ENCODE measurements at places on chromosomes 7 and 10.

DNA sequence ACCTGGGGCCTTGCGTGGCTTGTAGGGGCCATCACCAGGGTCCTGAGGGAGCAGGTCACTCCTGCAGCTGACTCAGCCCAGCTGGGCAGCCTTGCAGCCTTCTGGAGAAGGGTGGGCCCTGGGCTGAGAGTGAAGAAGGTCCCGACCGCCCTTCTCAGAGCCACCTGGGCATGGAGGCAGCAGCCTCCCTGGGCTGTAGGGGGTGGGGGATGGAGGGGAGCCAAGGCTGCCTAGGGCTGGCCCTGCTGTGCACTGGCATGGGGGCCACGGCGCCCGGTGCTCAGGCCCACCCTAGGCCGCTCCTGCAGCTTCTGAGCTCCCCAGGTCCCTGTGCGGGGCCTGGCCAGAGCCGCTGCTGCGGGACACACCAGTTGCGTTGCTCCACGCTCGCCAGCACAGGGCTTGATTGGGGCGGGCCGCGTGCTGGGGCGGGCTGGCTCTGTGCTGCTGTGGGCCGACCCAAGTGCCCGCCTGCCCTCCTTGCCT, 63.6 kb upstream of the NKX6-2 start:
- DNase-seq = no peak

GRCh38 chr10:23614483-23614882, 175.6 kb downstream of the OTUD1 start:
- DNase-seq = no peak

GRCh38 chr7:78516450-78516849, 717.9 kb downstream of the PHTF2 start:
- no peak for DNase-seq

- DNase-seq = no peak
Measured at GRCh38 chr10:130080461-130080814, 30.2 kb downstream of the C10orf143 start.

- DNase-seq = no peak
Measured at GRCh38 chr7:92831716-92832533, 4.4 kb downstream of the CDK6 start.

- no peak for DNase-seq
Measured at GRCh38 chr10:43958964-43959363, 310.3 kb upstream of the ZNF32 start.

GRCh38 chr7:74181821-74182220, 7.7 kb downstream of the EIF4H start:
- DNase-seq = no peak

DNA sequence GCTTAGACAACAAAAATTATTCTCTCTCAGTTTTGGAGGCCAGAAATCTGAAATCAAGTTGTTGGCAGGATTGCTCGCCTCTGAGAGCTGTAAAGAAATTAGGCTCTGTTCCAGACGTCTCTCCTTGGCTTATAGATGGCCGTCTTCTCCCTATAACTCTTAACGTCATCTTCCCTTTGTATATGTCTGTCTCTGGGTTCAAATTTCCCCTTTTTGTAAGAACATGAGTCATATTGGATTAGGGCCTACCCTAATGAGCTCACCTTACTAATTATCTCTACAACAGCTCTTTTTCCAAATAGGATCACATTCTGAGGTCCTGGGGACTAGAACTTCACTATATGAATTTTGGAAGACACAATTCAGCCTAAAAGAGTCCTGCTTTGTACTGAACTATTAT, 22.4 kb downstream of the GALNTL5 start:
- DNase-seq = no peak

DNA sequence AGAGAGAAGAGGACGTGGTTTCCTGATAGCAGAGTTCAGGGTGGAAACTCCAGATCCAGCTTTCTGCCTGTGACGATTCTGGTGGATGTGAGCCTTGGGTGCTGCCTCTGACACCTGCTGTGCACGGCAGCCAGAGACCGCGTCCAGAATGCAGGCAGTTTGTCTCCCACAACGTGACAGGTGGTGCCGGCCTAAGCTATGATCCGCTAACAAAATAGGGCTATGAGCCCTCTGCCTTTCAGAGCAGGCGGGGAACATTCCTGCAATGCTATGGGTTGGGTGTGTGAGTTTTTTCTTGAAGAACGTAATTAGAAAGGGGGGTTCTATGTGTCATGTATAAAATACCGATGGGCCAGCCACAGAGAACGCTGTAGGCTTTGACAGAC, 297.3 kb upstream of the PRKCQ start:
- no peak for DNase-seq

DNA sequence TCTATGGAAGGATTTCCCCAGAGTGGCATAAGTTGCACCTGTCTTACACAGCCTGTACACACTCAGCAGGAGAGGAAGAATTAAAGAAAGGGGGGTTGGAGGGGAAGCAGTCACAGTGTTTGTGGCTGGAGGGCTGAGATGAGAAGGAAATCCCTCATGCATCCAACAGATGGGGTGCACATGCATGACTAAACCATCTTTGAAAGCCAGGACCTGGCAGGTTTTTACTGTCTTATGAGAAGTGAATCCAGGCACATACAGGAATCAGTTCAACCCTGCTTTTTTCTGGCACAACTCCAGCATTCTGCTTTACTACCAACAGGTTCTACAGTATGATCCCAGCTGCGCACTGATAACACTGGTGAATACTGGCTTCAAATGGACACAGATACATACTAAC, 107.7 kb downstream of the CACNA2D1 start:
- DNase-seq = no peak

DNA sequence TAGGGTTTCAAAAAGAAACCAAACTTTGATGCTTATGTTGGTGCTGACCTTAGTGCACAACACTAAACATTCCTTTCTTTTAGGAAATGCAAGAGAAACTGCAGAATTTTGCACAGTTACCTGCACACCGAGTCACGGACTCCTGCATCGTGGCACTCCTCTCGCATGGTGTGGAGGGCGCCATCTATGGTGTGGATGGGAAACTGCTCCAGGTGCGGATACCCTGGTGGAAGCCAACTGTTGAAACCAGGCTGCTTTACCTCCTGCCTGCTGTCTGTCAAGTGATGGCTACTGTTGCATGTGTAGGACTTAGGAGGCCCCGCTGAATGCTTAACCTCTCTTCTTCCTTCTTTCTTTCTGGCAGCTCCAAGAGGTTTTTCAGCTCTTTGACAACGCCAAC, 11.7 kb downstream of the CASP2 start:
- no peak for DNase-seq

DNA sequence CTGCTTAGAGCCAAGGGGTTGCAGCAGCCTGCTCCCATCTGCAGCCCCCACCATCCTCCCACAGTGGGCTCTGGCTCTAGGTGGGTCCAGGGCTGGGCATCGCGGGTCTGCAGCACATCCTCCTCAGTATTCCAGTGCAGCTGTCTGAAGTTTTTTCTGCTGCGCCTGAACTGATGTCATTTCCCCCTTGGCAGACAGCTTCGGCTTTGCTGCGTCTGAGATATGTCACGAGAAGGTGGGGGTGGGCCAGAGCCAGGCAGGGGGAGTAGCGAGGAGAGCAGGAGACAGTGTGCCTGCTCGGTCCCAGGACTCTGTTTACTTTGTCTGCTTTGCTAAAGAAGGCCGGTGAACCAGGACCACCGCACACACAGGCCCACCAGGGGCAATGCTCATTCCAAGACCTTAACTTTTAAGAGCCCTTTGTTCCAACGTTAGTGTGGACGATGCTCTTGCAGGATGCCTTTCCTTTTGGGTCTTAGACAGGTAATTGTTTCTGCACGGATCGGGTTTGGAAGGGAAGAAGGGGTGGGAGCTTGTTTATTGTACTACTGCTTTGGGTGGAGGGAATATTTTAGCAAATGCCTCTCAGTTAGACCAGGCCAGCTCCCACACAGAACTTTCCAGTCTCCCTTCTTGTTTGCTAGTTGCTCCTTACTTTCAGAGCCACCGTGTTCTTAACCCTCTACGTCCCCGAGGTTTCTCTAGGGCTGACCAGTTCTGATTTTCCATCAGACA, 32.4 kb downstream of the WBP1L start:
- peak; percentile 90 for DNase-seq

DNA sequence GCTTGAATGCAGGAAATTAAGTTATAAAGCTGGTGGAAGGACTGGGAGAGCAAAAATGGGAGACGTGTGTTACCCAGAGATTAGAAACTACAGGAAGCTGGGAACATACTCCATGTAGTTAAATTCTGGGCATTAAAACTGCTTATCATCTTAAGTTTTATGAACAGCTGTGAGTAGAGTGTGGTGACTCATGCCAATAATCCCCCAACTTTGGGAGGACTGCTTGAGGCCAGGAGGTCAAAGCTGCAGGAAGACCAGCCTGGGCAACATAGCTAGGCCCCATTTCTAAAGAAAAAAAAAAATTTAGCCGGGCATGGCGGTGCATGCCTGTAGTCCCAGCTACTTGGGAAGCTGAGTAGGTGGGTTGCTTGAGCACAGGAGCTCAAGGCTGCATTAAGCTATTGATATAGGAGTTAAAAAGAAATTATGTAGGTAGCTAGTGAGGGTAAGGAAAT, 56.2 kb upstream of the SEPHS1 start:
- peak; percentile 37 for DNase-seq

DNA sequence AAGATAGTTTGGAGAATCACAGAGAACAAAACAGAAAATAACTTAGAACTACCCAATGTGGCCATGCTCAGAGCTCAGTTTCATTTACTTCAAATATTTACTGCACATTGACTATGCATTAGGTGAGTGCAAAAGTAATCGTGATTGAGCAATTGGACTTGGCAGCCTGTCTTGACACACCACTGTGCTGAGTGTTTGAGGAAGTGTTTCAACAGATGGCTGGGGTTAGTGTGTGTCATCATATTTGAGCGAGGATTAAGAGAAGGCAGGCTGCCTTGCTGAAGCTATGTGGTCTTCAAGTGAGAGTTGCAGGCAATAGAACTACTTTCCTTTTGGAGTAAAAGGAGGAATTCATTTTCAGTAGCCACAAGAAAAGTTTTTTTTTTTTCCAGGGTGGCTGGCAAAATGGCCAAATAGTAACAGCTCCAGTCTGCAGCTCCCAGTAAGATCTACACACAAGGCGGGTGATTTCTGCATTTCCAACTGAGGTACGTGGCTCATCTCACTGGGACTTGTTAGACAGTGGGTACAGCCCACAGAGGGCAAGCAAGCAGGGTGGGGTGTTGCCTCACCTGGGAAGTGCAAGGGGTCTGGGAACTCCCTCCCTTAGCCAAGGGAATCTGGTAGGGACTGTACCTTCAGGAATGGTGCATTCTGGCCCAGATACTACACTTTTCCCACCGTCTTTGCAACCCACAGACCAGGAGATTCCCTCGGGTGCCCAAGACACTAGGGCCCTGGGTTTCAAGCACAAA, 37.6 kb downstream of the AKR1C4 start:
- no peak for DNase-seq

GRCh38 chr7:30115709-30116297, 19.0 kb upstream of the MTURN start:
- no peak for DNase-seq

DNA sequence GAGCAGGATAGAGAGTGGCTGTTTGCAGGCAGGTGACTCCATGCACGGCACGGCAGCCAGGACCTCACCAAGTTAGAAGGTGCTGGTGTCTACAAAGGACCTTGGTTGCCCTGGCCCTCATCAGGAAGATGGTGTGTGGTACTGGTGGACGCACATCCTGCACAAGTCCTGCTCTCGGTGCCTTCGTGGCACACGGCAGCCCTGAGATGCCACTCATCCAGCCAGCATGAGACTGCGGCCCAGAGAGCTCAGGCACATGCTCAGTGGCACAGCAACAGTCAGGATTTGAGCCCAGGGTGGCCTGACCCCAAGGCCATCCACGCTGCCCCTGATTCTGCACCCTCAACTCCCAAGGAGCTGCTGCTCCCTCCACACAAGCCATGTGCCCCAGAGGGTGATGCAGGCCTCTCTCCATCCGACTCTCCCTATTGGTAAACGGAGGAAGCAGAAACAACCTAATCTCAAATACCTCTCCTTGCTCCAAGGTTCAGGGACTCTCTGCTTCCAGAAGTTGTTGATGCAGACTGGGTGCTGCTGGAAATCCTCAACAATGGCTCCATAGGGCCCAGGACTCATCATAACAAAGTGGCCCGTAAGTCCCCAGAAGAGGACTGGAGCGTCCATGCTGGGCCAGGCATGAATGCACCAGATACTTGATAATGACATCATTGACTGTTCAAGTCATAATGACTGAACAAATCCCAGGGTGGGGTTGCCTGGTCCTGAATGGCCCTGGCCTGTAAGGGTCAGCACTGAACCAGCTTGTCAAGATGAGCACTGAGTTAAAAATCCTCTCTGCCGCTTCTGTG, 93.6 kb downstream of the ARHGAP22 start:
- DNase-seq = no peak

- no peak for DNase-seq
Measured at GRCh38 chr7:14691034-14691433, 211.5 kb downstream of the DGKB start.

- DNase-seq = peak; percentile 17
Measured at GRCh38 chr10:89224739-89225443, 17.8 kb upstream of the CH25H start.

DNA sequence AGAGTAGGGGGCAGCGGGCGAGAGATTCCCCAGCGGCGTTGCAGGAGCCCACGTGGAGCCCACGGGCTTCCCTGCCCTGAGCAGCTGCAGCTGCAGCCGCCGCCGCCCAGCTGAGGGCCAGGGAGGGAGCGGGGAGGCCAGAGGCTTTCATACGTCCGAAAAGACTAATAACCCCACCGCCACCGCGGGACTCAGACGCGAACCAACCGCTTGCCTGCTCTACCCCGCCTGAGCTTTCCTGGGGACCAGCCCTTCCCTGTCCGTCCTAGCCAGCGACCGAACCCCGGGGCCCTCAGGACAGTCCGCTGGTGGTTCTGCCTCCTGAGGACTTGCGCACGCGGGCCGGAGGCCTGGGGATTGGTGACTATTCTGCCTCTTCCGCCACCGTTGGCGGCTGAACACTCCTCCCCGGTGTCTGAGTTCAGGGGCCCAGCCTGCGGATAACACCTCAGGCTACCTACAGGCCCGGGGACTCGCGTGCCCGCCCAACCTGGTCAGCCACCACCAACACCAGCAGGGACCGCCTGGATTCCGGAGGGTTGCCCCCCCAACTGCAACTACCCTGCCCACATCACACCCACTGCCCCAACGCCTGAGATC, 18.4 kb downstream of the IFT22 start:
- no peak for DNase-seq

DNA sequence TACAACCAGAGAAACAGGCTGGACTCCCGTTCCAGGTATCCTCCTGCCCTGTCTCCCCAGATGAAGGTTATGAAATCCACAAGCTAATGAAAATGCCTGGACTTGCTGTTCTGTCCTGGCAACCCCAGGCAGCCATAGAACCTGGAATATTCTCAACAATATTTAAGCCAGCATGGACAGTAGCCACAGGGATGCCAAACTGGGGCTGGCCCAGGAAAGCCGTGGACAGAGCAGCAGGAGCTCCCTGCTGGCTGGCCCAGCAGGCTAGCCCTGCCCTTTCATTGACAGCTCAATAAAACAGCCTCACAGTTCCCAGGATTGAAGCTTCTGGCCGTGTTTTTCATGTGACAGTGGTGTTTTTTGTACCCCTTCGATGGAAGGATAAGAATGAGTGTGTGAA, 230.6 kb downstream of the BMPER start:
- DNase-seq = no peak

DNA sequence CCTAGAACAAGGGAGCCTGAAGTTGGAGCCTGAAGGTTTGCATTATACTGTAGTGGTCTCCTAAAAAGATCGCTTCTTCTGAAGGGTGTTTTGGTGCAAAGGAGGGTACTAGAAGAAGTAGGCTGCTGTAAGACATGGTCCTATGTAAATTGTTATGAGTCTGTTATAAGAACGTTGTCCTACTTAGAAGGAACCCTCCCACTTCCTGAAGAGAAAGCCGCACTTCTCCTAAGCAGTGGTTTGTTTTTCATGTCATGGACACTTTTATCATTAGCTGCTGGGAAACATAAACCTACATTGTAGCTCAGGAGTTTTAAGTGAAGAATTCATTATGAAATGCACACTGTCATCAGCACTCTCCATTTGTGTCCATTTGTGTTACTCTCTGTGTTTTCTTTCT, 129.1 kb upstream of the ITGB1 start:
- DNase-seq = no peak

Data from retinal pigment epithelial cell (primary cell).